ENCODE measurements at places on chromosomes 5 and 9.
A peak's percentile ranks its signal among the peaks of the same experiment; 100 is the strongest.

DNA sequence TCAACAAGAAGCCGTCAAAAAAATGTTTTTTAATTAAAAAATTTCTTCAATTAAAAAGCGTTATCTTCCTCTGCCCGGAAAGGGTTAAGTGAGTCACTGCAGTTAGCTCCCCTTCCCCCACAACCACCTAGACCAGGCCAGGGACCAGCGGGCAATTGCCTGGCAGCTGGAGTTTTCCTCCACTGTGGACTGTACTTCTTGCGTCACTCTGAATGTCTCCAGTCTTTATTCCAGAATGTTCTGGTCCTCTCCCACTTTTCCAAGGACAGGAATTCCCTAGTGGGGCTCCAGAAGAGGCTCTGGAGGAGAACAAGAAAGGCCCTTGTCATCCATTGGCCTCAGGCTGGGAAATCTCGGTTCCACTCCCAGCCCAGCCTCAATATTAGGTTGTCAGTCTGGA lies 114.0 kb downstream of the C9orf50 start:
- no peak for DNase-seq

GRCh38 chr9:94875300-94876020 lies 149.0 kb downstream of the AOPEP start:
- DNase-seq: no peak

DNA sequence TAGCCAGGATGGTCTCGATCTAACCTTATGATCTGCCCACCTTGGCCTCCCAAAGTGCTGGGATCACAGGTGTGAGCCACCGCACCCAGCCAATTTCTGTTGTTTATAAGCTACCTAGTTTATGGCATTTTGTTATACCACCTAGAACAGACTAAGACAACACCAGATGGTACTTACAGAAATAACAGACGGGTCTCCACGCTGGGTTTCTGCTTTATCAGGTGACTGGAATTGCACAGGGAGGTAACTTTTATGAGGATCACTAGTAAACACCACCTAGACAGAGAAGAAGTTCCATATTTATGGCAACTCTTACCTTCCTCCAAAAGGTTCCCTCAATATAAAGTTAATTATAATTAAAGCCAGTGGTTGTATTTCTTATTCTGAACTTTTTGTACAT lies 74.0 kb downstream of the CEMIP2 start:
- no peak for DNase-seq

- no peak for DNase-seq
Measured at GRCh38 chr5:172567294-172567693, 73.8 kb upstream of the NEURL1B start.

DNA sequence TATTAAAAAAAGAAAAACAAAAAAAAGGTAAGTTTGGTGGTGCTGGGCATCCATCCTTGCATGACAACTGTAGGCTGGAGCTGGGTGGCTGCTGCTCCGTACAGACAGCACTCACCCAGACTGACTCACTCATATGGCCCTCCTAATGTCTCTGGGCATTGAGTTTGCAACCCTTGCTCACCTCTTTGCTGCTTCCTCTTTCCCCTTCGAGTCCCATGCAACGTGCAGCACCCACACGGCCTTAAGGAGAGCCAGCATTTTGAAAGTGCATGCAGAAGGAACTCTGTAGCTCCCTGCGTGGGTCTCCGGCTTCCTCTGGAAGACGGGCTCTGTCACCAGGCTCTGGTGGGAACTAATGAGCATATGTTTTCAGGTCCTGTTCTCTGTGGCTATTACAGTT lies 60.5 kb upstream of the ENTREP1 start:
- DNase-seq: no peak

- no peak for DNase-seq
Measured at GRCh38 chr5:76345582-76345981, 57.5 kb upstream of the IQGAP2 start.

DNA sequence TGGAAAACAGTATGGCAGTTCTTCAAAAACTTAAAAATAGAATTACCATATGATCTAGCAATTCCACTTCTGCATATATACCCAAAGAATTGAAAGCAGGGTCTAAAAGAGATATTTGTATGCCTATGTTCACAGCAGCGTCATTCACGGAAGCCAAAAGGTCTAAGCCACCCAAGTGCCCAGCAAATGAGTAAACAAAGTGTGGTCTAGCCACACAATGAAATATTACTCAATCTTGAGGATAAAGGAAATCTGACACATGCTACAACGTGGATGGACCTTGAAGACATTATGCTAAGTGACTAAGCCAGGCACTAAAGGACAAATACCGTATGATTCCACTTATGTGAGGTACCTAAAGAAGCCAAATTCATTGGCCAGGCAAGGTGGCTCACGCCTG lies 11.1 kb upstream of the MED27 start:
- DNase-seq: no peak

GRCh38 chr5:138461343-138462125 lies 3.7 kb upstream of the EGR1 start:
- no peak for DNase-seq

- DNase-seq: peak; percentile 11
Measured at GRCh38 chr5:14444161-14444560, 137.4 kb upstream of the OTULINL start.

DNA sequence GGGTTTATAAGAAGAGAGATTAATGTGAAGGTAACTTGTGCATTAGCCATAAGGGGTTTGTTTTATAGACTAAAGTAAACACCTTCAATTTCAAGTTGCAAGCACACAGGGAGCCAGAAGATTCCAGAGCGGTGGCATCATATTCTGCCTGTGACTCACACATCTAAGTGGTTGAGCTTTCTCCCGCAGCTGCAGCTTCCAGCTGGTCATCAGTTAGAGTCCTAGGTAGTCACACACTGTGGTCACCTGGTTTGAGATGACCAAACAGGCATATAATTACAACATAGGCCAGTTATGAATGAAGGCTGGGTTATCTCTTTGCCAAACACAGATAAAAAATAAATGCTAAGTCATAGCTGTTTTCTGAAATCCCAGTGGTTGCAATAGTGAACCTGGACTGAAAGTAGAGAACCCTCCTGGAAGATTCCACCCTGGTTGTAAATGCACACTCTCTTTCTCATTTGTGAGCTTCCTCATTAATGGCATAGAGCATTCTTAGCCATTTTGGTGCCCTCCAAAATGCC lies 171.3 kb downstream of the GDNF start:
- DNase-seq: peak; percentile 74

DNA sequence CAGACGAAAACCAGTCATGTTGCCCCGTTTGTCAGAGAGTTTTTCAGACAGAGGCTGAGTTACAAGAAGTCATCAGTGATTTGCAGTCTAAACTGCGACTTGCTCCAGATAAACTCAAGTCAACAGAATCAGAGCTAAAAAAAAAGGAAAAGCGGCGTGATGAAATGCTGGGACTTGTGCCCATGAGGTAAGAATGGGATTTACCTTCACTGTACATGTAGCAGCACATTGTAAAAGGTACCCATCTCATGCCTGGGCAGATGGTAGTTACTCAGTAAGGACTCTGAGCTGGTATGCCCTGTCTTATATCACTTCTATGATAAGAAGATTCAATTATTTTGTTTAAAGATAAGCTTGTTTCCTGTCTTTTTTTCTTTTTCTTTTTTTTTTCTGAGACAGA lies 38.8 kb downstream of the RAD50 start:
- DNase-seq: no peak

DNA sequence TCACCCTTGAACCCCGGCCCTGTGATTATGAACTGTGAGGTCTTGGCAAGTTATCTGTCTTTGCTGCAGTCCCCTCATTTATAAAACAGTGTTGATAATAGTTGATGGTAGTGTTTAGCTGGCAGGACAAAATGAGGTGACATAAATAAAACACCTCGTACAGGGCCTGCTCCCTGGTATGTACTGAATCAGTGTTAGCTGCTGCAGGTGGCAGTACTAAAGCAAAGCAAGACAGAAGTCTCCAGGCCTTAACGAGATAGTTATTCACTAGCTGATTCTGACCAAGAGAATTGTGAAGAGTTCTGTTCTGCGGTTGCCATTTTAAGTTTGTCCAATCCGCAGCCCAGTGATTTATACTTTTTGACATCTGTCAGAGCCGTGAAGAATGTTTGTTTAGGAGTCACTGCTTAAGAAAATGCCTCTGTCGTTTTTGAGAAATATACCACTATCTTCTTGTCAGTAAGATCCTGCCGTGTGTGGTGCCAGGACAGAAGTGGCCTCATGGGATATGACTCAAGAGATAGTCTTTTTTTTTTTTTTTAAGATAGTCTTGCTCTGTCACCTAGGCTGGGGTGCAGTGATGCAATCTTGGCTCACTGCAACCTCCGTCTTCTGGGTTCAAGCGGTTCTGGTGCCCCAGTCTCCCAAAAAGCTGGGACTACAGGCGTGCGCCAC lies 75.9 kb downstream of the KDM4C start:
- no peak for DNase-seq

DNA sequence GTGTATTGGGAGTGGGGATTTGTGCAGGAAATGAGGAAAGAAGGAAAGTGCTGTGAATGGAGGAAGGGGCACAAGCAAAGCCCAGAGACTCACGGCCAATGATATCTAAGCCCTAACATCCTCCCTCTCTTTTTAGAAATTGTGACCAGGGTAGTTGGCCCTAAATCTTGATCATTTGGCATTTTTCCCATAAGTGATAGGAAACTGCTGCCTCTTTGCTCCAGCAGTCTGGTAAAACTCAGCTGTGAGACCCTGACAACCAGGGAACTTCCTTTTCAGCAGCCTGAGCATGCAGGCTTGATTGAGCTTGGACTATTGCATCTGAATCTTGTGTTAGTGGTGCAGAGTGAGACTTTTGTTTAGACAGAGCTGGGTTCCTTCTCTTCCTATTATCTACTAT lies 9.6 kb upstream of the ADRB2 start:
- DNase-seq: no peak

GRCh38 chr5:133341915-133342710 lies 270.2 kb downstream of the FSTL4 start:
- DNase-seq: no peak

- no peak for DNase-seq
Measured at GRCh38 chr9:92659601-92660000, 10.3 kb downstream of the IPPK start.

- DNase-seq: no peak
Measured at GRCh38 chr5:65987982-65988381, 61.6 kb downstream of the ERBIN start.

All from NCI-H2029 treated with DMSO at 0.1 percent for 48 hours (cell line).